NCI-H2171 (cell line): ENCODE measurements at places on chromosomes 6 and 20.
A peak's percentile ranks its signal among the peaks of the same experiment; 100 is the strongest.

DNA sequence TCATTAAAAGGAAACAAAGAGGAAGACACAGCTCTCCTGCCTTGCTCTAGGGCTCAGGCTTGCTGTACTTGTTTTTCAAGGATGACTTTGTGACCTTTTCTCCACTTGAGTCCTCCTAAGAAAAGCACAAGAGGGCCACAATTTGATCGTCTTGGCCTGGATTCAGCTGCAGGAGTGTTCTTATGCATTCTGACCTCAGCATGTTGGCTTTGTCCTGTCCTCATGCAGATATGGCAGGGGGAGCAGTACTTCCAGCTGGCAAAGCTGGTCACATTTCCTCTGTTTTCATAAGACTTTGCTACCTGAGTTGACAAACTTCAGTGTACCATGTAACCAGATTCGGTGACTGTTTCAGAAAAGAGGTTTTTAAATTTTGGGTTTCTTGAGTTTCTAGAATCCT, 30.8 kb downstream of the KDM1B start:
- DNase-seq, result no peak

DNA sequence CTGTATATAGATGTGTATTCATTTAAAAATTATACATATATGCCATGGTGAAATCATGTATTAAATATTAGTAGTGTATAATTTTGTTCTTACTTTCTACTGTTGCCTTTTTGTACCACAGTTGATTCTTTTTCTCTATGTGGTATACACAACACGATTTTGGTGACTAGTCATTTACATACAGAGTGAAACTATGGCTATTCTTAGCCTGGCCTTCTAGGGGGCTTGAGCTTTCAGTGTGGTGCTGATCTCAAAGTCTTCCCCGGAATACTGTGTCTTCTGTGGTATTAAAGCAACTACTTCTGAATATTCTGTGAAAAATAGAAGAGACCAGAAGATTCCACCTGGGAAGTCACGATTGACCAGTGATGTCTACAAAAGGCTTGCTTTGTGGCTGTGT, 301.9 kb downstream of the UTRN start:
- no peak for DNase-seq

- no peak for DNase-seq
Observed at GRCh38 chr20:63264000-63264399, 8.6 kb upstream of the ARFGAP1 start.

DNA sequence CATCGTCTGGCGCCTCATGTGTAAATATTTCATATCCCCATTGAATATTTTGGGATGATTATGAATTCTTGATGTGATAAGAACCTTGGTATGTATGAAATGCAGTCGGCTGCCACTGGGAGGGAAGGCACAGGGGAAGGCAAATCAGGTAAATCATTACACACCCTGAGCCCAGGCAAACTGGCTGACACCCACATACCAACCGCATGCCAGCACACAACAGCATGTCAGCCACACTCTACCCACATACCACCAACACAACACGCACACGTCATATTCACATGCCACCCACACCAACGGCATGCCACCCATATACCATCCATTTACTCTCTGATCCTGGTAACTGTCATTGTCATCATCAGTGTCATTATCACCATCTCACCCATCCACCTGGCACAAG, 28.3 kb upstream of the MDGA1 start:
- DNase-seq, result no peak

- no peak for DNase-seq
Observed at GRCh38 chr20:8231038-8231437, 99.0 kb downstream of the PLCB1 start.

DNA sequence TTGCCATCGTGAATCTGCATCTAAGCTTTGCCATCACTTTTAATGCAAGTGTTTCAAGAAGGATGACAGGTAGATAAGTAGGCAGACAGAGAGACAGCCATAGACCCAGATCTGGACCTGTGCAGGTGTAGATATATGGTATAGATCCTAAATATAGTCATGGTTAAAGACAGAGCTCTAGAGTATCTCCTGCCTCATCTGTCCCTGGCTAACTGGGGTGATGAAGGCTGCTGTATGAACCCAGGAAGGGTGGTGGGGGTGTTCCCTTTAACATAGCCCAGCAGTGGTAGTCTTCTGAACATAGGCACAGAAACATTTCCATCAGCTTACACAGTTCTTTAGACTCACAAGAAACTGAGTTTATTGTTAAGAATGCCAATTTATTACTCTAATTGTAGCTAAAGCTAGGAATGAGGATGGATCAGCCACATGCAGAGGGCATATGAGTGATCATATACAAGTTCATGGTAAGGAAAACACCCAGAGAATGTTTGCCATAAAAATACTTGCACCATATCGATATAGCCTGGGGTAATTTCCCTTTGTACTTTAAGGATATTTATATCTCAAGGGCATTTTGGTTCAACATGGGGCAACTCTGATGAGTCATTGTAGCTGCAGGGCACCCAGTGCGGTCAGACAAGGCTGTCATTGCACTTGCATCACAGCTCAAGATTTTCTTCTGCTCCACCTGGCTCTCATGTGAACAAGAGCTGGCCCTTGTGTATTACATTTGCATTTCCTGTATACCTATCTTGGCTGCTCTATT, 587.2 kb downstream of the EPM2A start:
- DNase-seq, result no peak

DNA sequence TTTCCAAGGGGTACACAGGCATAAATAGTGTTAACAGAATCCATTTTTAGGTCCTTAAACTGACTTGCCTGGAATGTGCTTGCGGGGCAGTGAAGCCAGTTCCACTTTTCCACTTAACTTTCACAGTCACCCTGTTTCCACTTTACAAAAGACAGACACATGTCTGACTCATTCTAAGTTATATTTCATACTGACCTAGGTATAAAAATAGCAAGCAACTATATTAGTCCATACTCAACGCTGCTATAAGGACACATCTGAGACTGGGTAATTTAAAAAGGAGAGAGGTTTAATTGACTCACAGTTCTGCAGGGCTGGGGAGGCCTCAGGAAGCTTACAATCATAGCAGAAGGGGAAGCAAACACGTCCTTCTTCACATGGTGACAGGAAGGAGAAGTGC, 88.2 kb downstream of the MTFR2 start:
- no peak for DNase-seq

- no peak for DNase-seq
Observed at GRCh38 chr6:85129881-85130280, 320.0 kb upstream of the NT5E start.

DNA sequence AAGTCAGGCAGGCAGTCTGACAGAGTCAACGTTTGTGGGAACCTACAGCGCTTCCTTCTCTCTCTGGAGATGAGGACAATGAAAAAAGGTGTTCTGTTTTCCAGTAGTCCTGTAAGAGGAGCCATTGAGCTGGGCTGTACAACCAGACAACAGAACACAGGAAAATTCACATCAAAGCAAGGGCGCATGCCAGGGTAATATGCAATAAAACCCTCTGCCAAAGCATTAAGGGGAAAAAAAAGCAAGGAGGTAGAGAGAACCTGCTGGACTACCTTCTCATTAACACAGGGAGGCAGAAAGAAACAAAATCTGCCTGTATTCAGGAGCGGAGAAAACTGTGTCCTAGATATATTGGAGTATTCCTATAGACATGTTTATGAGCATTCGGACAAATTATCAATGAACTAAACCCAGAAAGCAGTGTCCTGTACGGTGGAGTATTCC, 1.3 kb downstream of the RNF24 start:
- peak; percentile 83 for DNase-seq

GRCh38 chr6:108562503-108562993, 1.8 kb downstream of the FOXO3 start:
- DNase-seq, result peak; percentile 32

- DNase-seq, result no peak
Observed at GRCh38 chr6:2966347-2966746, 5.0 kb downstream of the SERPINB6 start.

- DNase-seq, result no peak
Observed at GRCh38 chr6:148578837-148579565, 167.8 kb upstream of the UST start.

GRCh38 chr20:46117704-46118467, at the start of gene CD40:
Gene CD40, plus strand, starts transcription at chr20:46118314. Its CDS starts 30 bp downstream, at chr20:46118344.
- DNase-seq, result no peak

DNA sequence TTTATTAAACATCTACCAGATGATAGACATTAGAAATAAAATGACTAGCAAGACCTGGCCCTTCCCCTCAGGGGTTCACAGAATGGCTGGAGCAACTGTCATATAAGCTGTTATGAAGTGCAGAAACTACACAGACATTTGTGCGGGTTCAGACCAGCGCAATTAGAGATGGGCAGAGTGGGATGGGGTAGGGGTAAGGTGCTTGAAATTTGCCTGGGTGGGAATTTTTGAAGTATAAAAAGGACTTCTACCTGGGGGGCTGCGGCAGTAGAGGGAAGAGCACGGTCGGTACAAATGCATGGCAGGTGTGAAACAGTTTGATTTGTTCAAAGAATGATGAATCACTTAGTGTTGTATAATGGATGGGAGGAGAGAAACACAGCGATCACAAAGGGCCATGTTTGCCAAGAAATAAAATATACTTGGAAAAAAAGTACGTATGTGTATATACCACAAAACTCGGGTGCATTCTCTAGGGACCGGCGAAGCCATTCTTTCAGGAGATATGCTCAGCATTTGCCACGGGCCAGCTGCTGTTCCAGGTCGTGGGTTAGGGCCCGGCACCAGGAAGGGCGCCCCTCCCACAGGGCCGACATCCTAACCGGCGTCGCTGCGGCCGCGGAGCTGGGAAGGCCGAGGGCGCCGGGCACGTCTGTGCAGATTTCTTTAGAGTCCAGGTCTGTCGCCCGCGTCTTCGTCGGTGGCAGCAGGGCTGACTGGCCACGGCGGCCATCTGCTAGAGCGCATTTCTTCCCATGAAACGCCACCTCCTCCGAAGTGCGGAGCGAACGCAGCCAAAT, 809 bp upstream of the NOL7 start:
- peak; percentile 43 for DNase-seq

DNA sequence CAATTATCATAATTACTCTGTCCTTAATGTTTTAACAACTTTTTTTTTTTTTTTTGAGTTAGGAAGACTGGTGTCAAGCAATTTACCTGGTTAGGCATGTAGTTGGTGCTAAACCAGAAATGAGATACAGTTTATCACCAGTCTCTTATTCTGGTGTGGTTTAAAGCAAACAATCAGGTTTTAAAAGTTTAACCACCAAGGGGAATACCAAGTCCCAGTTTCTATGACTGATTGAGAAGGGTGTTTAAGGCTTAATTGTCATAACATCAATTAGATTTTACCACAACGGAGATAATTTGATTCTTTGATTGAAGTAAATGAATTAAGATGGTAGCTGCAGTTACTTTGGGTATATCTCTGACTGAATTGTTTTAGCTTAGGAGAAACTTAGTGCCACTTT, 197.8 kb downstream of the TFAP2B start:
- DNase-seq, result no peak

DNA sequence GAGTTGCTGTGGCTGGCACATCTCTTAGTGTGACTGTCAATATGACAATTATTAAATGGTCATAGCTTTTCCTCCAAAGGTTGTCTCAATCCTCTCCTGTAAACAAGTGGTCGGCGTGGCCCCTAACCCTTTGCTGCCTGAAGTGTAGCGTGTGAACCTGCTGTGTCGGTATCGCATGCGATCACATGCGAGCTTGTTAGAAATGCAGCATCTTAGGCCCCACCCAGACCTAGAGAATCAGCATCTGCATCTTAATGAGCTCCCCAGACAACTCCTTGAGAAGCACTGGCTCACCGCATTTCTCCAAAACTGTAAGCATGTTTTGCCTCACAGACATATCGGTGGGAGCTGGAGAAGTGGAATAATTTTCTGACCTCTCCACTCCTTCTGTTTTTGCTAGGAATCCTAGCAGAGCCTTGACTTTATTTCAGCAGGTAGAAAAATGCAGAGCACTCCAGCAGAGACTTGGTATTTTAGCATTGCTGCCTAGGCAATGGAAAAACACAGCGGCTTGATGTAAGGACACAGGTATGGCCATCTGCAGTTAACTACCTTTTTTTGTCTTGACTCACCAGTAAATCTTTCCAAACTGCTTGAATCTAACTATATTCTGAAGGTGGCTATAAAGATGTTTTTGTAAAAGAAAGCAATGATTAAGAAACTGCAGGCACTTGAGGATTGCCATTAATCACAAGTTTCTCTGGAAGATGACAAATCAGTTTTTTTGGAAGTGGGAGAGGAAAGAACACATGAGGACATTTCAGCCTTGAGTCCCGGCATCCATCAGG, 67.6 kb downstream of the PSMG4 start:
- no peak for DNase-seq

DNA sequence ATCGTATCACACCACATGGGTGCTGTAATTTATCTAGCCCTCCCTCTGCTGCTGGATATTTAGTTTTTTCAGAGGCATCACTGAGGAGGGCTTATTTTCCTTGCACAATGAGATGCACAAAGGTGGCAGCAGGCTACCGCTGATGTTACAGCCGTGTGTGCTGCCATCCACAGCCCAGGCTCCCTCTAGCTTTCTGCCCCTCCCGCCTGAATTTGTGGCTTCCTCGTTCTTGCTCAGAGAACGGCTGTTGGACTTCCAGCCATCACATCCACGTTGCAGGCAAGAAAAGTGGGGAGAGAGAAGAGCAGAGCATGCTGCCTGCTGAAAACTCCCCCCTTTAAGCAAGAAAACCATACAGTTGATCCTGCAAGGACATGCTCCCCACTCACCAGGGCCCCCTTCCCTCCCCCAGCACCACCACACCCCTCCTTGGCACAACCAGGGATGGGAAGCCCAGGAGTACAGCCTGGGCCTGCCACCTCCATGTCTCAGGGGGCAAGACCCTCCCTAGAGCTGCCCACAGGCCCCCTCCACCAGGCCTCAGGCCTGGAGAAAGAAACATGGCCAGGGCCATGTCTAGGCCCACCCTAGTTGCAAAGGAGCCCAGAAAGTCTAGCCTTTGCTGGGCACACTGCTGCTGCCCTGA, 102.6 kb downstream of the MRPL14 start:
- DNase-seq, result no peak

DNA sequence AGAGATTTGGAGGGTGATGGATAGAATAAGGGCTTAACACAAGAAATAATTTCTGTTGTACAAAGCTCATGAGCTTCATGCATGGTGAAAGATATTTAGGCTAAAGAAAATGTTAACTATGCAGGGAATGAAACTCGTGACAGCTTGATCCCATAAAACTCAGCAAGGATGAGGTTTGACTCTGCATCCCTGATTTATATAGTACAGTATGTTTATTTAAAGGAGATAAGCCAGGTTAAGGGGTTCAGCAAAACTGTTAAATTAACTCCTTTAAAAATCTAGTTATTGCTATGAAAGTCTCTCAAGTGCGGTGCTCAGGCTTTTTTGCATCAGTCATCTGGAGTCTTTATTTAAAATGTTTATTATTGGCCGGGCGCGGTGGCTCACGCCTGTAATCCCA, 326.4 kb downstream of the LAMA2 start:
- no peak for DNase-seq

- DNase-seq, result no peak
Observed at GRCh38 chr20:6662309-6662708, 105.2 kb upstream of the BMP2 start.
